ENCODE measurements at places on chromosomes 2 and 18.

GRCh38 chr2:117686699-117687098 lies 127.8 kb upstream of the DDX18 start:
- no peak for DNase-seq

- DNase-seq: no peak
These were observed 7.0 kb downstream of the GTF2A1L start for GRCh38 chr2:48624696-48625095.

DNA sequence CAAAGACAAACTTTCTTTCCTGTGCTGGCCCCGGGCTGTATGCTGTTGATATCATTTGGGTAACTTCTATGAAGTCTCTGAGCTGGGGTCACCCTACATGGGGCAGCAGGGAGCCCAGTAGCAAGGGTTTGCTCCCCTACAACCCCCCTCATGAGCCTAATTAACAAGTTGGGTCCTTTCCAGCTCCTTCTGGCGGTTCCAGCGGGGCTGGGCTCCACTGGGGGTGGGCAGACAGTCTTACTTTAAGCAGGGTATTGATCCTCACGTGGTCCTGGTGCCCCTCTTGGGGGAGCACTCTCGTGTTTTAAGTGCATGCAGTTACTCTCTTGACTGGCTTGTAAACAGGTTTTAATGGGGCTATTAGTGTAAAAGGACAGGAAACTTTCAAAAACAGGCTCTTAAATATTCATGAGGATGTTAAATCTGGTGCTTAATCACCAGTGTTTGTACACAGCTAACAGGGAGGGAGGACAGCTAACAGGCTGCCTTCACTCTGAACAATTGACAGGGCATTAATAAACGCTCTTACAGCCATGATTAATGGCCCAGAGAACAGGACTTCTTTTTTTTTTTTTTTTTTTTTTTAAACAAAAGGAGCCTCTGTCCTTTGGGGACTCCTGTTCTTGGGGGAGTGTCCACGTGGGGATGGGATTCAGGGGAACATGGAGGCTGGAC lies 36.6 kb upstream of the SKOR2 start:
- no peak for DNase-seq

DNA sequence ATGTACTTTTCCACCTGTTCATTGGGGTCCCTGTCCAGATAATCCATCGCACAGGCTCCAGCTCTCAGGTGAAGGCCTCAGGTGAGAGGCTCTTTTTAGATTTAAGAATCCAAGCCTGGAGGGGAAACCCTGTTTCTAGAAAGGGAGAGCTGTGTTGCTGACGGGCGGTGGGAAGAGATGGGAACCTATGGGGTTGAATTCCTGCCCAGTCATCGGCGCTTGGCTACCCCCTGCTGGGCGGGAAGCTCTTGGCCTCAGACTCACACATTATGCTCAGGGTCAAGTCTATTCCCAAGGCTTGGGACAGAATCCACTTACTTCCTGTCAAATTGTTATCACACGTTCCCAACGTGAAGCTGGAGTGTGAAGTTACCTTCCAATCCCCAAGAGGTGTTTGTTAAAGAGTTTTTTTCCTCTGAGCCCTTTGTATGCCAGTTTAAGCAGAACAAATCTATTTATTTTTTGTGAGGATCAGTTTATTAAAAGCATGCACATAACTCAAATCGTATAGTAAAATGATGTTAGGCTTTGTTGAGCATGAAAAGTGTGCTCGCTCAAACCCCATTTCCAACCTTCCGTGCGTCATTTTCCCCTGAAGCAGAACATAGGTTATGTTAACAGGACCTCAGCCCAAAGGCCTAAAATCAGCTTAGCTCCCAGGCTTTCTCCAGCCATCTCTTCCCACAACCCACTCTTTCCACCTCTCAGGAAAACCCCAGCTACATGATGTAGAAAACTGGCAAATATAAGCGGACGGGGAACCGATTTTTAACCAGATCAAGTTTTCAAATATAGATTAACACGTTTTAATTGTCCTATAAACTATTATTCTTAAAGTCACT lies 181.7 kb upstream of the ETAA1 start:
- peak; percentile 19 for DNase-seq

- no peak for DNase-seq
These were observed 38.9 kb downstream of the RAB31 start for GRCh38 chr18:9746958-9747357.

GRCh38 chr18:49075681-49076080 lies 124.9 kb upstream of the SMAD7 start:
- DNase-seq: no peak

DNA sequence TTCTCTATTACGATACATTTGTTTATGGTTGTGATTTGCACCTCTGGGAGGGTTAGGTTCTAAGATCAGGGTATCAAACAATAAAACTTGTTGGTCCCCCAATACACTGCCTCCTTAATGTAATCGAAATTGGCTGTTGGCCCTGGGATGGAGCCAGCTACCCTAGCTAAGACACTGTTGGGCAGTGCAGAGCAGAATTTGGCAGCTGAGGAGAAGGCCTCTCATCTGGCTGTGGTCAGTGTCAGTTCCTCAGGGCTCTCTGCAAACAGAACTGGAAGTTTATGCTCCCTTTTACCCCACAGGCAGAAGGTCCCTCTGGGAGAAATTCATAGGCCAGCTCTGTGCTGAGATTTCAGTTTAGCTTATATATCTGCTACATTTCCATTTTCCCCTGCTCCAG lies 8.6 kb upstream of the HAAO start:
- peak; percentile 16 for DNase-seq

- DNase-seq: no peak
These were observed 84.6 kb downstream of the RDH14 start for GRCh38 chr2:18475884-18476283.

GRCh38 chr2:29317077-29317517 lies 201.9 kb downstream of the CLIP4 start:
- peak; percentile 6 for DNase-seq

GRCh38 chr2:120167272-120167671 lies 55.9 kb downstream of the TMEM185B start:
- no peak for DNase-seq

DNA sequence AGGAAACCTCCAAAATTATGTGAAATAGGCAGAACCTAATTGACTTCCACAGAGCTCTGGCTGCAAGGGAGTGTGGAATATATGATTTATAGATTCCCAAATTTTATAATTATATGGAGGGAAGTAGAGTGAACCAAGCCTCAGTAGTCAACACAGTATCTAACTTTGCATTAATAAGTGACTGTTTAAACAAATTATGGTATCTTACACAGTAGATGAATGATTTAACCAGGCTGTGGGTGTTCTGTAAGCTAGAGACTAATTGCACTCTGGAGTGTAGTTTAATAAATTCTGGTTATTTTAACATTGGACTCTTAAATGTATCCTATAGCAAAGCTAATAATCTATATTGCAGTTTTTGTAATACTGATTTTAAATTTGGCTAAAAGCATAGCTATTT lies 183.5 kb downstream of the KIAA1328 start:
- DNase-seq: no peak

GRCh38 chr2:102053096-102053495 lies 61.3 kb downstream of the IL1R2 start:
- DNase-seq: no peak

- no peak for DNase-seq
These were observed 133.7 kb downstream of the ACOXL start for GRCh38 chr2:110866045-110866444.

- DNase-seq: no peak
These were observed 223.0 kb downstream of the PID1 start for GRCh38 chr2:229048134-229048533.

DNA sequence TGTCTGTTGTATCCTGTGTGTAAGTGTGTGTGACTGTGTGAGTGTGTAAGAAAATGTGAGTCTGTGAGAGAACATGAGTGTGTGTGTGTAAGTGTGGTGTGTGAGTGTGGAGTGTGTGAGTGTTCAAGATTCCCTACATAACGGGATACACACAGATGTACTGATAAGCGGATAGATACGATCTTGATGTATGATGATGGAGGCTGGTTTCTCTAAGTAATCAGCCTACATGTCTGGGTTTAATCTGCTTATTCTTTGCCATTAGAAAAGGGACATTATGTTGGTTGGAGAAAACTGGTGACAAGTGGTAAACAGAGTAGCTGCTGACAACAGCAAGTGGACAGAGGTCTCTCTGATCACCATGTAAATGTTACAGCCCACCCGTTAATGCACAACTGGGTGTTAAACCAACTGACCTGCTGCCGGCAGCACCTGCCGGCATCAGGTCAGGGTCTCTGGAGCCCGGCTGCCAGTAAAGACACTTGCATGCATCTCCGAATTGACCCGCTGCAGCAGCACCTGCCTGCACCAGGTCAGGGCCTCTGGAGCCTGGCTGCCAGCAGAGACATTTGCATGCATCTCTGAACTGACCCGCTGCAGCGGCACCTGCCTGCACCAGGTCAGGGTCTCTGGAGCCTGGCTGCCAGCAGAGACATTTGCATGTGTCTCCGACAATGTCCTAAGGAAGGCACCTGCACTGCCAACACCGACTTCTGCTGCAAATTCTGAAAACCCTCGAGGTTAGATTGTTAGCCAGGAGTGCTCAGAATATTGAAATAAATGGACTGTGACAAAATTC lies 87.5 kb downstream of the MBP start:
- DNase-seq: no peak
